Muscle of leg (tissue), 16 donors: ENCODE measurements at places on chromosomes 12 and 14. TPM values are rescaled to one million over a fixed set of nuclear protein-coding genes. Genes with fewer than 3 reads are reported as not detected.

The DEGS2 gene
- 0.35 TPM for total RNA-seq

The FGD6 gene
- 7.6 TPM for total RNA-seq

The OTOGL gene
- total RNA-seq, result 0.40 TPM

The CMTM5 gene
- total RNA-seq, result 1.1 TPM

The SH2B3 gene
- total RNA-seq, result 9.1 TPM

The SCN8A gene
- 0.35 TPM for total RNA-seq
